ENCODE measurements at places on chromosomes 2 and 18.

DNA sequence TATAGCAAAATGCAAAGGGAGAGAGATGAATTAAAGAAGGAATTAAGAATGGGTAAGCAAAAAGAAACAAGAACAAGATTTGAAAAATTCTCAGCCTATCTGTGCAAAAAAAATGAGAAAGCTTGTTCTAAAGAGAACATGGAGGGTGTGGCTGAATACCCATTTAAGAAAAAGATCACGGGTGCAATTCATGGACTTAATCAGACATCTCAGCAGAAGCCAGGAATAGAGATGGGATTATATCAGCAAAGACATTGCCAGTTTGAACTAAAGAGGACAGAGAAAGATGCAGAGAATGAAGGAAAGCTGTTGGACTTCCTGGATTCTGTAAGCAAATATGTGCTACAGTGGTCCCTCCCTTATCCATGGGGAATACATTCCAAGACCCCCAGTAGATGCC is 115.6 kb downstream of the RTTN start:
- DNase-seq: no peak

DNA sequence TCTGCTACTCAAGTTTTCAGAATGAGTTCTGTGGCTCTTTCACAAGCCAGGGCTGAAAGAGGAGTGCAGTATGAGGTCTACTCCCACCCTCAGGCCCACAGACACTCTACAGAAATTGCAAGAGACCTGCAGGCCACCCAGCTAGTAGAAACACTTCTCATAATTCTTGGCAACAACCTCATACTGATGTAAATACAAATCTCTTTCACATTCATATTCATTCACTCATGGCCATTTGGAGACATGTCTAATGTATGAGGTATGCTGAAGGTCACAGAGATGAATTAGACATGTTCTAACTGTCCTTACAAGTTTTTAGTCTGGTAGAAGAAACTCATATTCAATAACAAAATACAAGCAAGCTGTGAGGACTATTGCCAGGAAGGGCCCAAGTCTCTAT is 83.8 kb upstream of the KLHL29 start:
- no peak for DNase-seq

DNA sequence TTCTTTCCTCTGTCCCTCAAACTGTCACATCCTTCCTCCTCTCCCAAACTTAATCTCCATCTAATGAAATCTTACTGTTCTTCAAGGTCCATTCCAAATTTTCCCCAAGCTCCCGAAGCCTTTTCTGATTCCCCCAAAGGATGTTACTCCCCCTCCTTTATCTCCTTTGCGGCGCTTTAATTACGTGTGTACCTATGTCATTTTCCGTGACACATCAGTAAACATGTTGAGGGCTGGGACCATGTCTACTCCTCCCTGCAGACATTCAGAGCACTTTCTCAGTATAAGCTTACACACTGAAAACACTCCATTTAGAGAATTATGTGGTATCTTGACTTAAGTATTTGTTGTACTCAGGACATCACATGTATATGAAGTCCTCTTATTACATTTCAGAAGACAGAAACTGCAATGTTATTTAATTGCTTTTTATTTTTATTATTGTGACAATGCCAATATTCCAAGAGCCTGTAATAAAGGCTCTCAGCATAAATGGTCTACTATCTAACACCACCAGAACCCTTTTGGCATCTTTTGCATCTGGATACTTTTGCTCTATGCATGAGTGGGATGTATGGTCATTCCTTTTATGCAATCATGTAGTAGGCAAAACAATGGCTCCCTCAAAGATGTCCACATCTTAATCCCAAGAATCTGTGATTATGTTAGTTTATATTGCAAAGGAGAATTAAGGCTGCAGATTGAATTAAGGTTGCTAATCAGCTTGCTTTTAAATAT is 1.8 kb downstream of the NMI start:
- no peak for DNase-seq

GRCh38 chr2:24115057-24115456 is 8.1 kb downstream of the PFN4 start:
- no peak for DNase-seq

DNA sequence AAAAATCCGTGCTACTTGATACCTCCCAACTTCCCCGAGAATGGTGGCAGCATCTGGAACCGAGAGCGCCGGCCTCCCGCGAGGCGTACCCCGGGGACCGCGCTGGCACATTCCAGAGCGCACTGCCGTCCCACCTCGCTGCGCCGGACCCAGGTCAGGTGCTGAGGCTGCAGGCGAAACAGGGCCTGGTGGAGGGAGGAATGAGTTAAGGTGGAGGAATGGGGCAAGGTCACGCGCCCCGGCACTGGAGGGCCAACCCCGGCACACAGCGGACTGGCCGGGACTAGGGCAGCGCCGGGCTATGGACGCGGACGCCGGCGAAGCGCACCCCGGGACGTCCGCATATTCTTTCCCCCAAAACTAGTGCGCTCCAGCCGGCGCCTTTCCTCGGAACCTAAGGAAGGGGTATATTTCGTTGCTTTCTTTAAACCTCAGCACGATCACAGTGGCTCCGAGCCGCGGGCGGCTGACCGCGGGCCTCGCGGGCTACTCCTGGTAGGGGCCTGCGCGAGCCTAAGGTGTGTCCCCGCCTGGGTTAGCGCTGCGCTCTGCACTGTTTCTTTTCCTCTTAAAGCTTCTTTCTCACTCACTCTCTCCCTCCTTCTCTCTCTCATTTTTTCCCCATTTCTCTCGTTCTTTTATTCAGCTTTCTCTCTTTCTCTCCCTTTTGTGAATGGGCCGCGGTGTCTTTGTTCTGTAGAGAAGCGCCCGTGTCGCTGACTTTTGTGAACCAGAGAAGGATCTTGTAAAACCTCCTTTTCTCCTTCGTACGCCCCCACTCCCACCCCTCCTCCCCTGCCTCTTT is 2.1 kb upstream of the OTX1 start:
- DNase-seq: no peak

DNA sequence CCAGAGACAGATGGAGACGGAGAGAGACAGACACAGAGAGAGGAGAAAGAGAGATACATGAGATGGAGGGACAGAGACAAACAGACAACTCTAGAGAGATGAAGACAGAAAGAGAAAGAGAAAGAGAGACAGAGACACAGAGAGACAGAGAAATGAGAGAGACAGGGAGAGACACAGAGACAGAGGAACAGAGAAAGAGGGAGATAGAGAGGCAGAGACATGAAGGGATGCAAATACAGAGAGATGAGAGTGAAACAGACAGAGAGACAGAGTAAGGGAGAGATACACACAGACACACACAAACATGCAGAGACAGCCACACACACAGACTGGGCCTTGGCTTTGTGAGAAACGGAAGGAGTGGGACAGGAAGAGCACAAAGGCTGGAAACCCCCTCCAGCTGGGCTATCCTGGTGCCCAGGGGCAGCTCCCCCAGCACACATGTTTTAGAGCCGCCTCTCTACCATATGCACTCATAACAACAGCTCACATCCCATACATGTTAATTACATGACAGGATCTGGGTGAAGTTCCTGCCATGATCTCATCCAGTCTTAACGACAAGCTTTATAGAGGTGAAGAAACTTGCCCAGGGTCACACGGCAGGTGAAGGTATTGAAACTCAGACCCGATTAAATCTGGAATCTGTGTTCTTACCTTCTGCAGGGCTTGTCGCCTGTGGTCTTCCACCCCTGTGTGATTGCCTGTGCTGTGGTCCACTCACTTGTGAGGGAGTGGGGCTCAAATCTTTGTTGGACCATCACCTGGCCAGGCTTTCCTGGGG is 32.4 kb downstream of the IL18R1 start:
- DNase-seq: no peak

DNA sequence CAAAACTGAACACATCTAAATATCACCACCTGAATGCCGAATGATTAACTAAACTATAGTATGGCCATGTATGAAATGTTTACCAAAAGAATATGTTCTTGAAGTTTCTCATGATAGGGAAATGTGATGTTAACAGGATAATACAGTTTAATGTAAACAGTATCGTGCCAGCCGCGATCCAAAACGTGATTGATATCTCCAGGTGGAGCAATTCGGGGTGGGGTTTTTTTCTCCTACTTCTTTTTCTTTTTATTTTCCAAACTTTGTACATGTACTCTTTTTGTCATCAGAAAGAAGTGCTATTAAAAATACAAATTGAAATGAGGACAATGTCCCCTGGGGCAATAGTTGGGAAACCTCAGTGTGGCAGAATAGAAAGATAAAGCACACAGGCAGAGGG is 4.0 kb upstream of the BIN1 start:
- no peak for DNase-seq

DNA sequence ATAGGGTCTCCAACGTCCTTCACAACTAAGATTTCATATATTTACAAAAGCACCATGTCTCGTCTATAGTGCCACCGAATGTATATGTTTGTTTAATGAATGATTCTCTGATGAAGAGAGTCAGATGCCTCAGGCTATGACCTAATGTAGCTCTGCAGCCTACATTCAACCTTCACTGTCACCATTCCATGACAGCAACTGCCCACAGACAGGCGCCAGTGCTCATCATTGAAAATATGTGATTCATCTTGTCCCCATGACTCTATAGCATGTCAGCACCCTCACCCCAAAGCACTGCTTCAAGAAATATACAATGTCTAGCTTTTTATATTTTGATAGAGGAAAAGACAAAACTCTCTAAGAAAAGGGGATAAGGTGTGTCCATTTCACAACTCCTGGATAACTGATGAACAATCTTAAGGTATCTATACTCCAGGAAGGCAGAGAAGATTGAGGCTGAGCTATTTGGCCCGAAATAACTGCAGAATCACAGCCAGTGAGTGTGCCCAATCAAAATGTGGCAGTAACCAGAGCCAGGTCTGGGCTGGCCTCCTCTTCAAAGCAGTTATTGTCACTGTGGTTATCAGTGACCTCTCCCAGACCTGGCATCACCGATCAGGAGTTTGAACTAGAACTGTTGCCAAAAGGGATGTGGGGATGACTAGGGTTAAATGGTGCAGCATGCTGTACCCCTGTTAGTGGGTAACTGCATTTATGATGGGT is 246.6 kb downstream of the SETBP1 start:
- no peak for DNase-seq

Data from hindlimb muscle (tissue), 1 donor.